Activated T-cell treated with anti-CD3 and anti-CD28 coated beads for 48 hours (primary cell): ENCODE measurements at places on chromosomes 16 and 17.

GRCh38 chr16:79401157-79401556 is 199.4 kb downstream of the MAF start:
- DNase-seq, result no peak

- no peak for DNase-seq
Observed at GRCh38 chr16:21647562-21648164, 4.7 kb downstream of the IGSF6 start.

DNA sequence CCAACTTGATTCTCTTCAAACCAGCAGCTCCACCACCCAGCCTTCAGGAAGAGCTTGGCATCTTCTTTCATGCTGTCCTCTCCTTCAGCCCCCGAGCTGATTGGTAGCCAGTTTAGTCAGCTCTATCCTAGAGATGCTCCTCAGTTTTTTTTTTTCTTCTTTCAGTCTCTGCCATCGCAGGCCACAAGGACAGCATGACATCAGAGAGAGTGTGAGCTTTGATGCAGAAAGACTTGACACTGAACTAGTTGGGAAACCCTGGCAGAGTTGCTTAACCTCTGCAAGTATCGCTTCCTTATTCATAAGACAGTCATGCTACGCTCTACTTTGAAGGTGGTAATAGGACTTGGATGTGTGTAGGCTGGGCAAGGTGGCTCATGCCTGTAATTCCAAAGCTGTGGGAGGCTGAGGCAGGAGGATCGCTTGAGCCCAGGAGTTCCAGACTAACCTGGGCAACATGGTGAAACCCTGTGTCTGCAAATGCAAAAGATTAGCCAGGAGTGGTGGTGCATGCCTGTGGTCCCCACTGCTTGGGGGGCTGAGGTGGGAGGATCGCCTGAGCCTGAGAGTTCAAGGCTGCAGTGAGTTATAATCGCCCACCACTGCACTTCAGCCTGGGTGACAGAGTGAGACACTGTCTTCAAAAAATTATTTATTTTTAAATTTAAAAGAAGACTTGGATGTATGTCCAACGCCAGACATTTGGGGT is 2.6 kb downstream of the CD300LB start:
- DNase-seq, result no peak

- no peak for DNase-seq
Observed at GRCh38 chr16:74769586-74770190, 4.9 kb downstream of the FA2H start.

DNA sequence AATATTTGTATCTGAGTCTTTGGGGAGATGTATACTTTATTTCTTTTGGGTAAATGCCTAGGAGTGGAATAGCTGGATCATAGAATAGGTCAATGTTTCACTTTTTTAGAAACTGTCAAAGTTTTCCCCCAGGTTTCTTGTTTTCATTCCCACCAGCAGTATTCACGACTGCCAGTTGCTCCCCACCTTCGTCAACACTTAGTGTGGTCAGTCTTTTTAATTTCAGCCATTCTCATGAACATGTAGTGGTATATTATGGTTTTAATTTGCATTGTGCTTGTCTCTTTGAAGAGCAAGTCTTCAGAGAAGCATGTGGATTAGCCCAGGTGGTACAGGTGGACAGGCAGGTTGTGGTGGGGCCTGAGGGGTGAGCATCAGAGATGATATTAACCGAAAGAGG is 53.8 kb downstream of the TEKT5 start:
- no peak for DNase-seq

GRCh38 chr16:14020141-14020540 is 51.0 kb upstream of the MRTFB start:
- DNase-seq, result no peak

GRCh38 chr16:19851476-19851875 is 33.2 kb downstream of the GPRC5B start:
- DNase-seq, result no peak

DNA sequence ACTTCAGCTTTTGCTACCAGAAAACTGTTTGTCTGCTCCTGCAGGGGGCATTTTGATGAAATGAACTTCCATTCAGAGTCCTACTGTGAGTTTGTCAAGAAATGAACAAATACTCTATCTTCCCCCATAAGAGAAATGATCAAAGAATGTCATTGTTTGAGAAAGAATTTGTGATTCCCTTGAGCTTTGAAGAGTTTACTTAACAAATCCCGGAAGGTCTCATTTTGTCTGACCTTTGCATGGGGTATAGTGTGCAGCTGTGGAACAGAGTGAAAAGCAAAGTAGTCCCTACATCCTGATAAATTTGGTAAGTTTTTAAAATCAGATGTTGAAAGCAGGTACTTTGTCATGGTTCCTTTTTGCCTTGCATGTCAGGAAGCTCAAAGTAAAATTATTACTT is 178.0 kb downstream of the ABCC12 start:
- DNase-seq, result no peak

DNA sequence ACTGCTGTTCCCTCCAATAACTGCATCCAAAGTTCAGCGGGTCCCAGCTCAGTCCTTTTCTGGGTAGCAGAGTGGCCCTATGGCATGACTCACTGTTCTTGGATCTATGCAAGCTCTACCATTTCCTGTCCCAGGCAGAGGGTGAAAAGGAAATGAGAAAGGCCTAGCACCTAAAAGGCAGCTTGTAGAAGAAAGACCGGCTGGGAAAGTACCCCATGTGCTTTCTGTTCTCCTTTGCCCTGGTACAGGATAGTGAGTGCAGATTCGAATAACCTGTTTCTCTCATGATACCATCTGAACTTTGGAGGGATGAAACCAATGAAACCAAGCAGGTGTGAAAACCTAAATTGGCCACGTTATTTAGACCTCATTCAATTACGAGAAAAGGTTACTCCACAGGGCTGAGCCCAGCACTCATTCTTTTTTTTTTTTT is 12.7 kb upstream of the HASPIN start:
- peak; percentile 53 for DNase-seq

- DNase-seq, result no peak
Observed at GRCh38 chr16:9033125-9033830, 58.2 kb upstream of the HAPSTR1 start.

DNA sequence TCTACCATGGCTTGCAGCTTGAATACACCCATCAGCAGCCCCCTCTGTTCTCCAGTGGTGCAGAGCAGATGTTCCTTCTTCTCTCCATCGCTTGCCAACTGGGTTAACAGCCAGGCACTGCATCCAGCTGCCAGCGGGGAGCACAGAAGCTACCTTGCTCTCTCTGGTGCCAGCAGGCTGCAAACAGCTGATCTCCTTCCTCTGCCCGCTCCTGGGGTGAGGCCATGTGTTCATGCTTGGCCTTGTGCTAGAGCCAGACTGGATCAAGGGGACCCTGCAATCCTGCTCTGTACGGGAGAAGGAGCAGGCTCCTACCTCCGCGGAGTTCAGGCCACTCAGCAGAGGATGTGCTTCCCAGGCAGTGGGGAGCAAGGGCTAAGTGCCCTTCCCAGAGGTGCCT is 24.1 kb upstream of the ENGASE start:
- no peak for DNase-seq

- DNase-seq, result no peak
Observed at GRCh38 chr17:70848785-70849184, 679.5 kb downstream of the KCNJ2 start.

DNA sequence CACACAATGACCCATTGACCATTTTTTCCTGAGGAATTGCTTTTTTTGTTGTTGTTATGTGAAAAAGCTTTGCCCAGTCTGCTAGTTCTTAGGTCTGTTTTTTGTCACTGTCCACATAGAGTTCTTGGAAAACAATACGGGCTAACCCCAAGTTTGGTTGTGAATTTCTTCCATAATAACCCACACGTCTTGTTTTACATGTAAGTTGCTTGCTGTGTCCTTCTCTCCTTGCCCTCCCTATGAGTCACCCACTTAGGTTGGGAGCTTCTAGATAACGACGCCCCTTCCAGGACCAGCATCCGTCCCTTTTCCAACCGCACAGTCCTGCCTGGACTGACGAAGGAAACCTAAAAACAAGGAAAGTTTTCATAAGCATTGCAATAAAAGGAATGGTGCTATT is 175.3 kb upstream of the HS3ST3A1 start:
- no peak for DNase-seq

DNA sequence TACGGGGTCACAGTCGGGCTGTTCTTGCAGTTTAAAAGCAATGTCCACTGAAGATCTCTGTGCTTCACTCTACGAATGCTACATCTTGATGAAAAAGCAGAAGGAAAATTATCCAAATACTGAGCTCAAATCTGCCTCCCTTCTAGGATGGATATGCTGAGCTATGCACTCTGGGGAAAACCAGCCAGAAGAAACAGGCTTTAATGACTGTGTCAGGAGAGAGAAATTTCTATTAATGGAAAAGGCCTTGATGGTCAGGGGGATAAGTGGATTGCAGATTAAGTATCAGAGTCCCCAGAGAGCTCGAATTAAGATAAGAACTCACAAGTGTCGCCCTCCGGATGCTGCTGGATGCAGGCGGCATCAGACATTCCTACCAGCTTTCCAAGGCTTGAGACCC is 39.6 kb upstream of the RCVRN start:
- no peak for DNase-seq

DNA sequence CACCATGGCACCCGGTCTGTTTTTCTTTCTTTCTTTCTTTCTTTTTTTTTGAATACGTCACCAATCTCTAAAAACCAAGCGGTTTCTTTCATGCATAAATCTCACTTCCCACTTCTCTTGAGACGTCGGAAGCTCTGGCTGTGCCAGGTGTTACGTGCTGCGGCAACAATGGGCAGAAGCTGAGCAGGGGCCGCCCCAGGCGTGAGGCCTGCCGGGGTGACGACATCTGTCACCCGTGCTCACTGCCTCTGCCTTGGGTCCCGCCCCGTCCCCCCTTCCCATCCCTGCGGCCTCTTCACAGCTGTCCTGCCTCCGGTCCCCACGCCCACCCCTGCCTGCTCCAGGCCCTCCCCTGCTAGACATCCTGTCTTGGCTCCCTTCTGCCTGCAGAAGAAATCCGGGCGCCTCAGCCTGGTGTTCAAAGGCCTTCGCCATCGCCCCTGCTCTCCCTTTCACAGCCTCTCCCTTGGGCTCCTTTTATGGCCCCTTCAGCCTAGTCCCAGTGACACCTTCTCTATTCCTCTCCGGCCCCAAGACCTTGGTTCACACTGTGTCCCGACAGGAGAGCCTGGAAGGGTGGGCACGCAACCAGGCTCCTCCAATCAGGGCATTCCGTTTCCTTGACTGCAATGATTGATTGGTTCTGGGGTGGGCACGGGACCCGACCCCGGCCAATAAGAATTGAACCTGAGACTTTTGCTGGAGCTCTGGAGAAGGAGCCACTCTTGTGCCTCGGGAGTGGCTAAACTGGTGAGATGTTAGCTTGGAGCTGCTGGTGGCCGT is 4.8 kb downstream of the P2RX1 start:
- peak; percentile 70 for DNase-seq

- no peak for DNase-seq
Observed at GRCh38 chr17:75138519-75138918, 7.0 kb upstream of the NT5C start.

- no peak for DNase-seq
Observed at GRCh38 chr17:50363217-50364060, 9.5 kb downstream of the MRPL27 start.

- DNase-seq, result no peak
Observed at GRCh38 chr16:51968749-51969148, 578.2 kb downstream of the TOX3 start.

GRCh38 chr17:9860851-9861250 is 35.1 kb downstream of the GLP2R start:
- DNase-seq, result no peak

DNA sequence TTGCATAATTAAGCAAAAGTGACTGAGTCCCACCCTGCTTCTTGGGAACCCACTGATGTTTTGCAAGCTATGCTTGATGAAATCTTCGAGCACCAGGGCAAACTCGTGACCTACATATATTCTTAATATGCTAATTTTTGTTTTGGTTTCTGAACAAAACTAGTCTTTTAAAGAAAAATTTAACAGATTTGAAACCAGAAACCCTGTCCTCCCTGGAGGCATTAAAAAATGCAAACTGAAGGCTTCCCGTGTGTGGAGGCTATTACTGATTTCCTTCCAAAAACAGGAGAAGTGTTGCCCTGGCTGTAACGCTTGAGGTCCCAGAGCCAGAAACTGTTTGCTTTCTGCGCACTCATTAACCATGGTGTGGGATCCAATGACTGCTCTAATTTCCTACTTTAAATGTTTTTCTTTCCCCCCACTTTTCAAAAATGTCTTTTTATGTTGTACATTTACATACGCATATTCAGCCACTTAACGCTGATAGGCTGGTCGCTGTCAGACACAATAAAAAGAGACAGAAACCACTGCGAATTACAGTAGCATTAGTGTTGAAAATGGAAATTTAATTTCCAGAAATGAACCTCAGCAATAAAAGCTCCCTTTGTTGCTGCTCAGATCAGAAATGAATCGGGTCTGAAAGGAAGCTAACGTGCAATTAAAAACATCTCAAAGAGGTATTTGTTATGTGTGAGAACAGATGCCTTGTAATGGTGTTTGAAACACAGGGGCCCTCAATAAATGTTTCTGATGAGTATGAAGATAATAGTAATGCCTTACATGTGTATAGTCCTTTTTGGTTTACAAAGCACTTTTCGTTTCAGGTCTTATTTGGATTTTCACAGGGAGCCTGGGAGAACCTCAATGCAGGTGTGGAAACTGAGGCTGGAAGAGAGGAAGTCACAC is 39.9 kb upstream of the IRX6 start:
- no peak for DNase-seq

GRCh38 chr17:63275971-63276745 is 169.9 kb downstream of the CYB561 start:
- DNase-seq, result no peak

GRCh38 chr16:16042076-16042475 is 92.7 kb downstream of the ABCC1 start:
- no peak for DNase-seq

DNA sequence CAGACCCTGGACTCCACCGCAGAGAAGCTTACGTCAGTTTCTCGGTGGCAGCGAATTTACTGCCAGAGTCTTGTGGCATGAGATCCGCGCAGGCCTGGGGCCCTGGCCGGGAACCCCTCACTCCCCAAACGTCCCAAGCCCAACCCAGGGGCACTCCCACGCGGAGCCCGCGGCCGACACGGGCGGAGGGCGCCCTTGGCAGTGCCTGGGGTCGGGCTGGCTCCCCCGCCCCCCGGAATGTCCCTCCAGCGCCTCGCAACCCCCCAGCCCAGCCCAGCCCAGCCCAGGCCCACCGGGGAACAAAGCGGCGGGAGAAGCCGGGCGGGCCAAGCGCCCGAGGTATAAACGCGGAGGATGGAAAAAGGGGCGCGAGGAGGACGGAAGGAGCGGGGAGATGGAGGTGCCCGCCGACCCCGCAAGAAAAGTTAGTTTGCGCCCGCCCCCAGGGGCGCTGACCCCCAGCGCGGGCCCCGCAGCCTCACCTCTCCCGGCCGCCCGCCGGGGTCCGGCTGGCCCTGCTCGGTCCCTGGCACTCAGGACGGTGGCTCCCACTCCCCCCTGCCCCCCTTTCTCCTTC is 330 bp downstream of the CASKIN2 start:
- no peak for DNase-seq

GRCh38 chr17:49554694-49555494 is 20.8 kb upstream of the NXPH3 start:
- DNase-seq, result no peak

DNA sequence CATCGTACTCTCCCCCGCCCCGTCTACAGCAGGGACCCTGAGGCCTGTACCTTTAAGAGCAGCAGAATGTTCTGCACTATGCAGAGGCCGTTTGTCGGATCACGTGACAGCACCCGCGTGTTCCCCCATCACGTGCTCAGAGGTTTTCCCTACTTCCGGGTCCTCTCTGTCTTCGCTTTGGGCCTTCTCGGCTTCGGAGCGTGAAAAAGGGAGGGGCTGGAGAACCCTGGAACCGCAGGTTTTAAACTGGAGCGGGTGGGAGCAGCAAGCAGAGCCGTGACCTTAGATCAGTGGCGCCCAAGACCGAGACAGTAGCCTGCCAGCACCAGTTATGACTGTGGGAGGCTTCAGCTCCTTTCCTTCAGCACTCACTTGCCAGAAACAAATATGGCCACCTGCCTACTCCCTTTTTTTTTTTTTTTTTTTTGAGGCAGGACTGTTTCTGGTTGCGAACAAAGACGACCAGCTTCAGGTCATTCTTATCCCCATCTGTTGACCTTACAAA is at the start of gene CLN3:
Gene CLN3, minus strand, starts transcription at position 105 of the 505 bp plus-strand sequence. CDS start 315 bp downstream, outside the sequence.
- peak; percentile 80 for DNase-seq
